IMR-90 (cell line): ENCODE measurements at places on chromosomes 1 and 21. TPM values are rescaled to one million over a fixed set of nuclear protein-coding genes. Genes with fewer than 3 reads are reported as not detected.

GRCh38 chr1:222310836-222311235 is 237.1 kb downstream of the HHIPL2 start:
- H3K27me3 ChIP-seq = no peaks in the 10 kb centered on the region
- no peak overlapping the region for H3K4me3 ChIP-seq
- DNase-seq = no peak
- H3K36me3 ChIP-seq = no peaks in the 10 kb centered on the region
- H3K4me1 ChIP-seq = no peaks in the 10 kb centered on the region
- no peak overlapping the region for H3K27ac ChIP-seq

GRCh38 chr1:228837817-228838716 is 102.8 kb downstream of the RHOU start:
- H3K27me3 ChIP-seq = peaks cover 13% of the 10 kb centered on the region
- DNase-seq = peak; percentile 93
- no peak overlapping the region for H3K4me3 ChIP-seq
- no peaks in the 10 kb centered on the region for H3K36me3 ChIP-seq

- H3K27me3 ChIP-seq = peaks cover 8% of the 10 kb centered on the region; the same call in 1 of the 2 replicates
- H3K4me3 ChIP-seq = no peak overlapping the region
- no peak for DNase-seq
- peaks cover 9% of the 10 kb centered on the region for H3K4me1 ChIP-seq
- H3K36me3 ChIP-seq = no peaks in the 10 kb centered on the region
- no peak overlapping the region for H3K27ac ChIP-seq
Observed at GRCh38 chr1:9079988-9080704, 10.7 kb upstream of the SLC2A5 start.

DNA sequence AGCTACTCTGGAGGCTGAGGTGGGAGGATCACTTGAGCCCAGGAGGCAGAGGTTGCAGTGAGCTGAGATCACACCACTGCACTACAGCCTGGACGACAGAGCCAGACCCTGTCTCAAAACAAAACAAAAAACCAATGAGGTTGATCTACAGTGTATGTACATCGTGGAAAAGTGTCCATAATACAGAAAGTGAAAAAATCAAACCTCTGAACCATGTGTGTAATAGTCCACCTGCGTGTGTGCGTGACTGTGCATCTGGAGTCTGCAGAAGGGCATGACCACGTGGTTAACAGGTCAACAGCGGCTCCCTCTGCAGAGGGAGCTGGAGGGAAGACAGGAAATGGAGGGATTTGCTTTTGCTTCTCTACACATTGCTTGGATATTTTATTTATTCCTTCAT is 32.4 kb upstream of the ENO1 start:
- peaks cover 2% of the 10 kb centered on the region; the same call in 1 of the 2 replicates for H3K27me3 ChIP-seq
- DNase-seq = peak; percentile 51
- H3K27ac ChIP-seq = no peak overlapping the region
- H3K36me3 ChIP-seq = no peaks in the 10 kb centered on the region

DNA sequence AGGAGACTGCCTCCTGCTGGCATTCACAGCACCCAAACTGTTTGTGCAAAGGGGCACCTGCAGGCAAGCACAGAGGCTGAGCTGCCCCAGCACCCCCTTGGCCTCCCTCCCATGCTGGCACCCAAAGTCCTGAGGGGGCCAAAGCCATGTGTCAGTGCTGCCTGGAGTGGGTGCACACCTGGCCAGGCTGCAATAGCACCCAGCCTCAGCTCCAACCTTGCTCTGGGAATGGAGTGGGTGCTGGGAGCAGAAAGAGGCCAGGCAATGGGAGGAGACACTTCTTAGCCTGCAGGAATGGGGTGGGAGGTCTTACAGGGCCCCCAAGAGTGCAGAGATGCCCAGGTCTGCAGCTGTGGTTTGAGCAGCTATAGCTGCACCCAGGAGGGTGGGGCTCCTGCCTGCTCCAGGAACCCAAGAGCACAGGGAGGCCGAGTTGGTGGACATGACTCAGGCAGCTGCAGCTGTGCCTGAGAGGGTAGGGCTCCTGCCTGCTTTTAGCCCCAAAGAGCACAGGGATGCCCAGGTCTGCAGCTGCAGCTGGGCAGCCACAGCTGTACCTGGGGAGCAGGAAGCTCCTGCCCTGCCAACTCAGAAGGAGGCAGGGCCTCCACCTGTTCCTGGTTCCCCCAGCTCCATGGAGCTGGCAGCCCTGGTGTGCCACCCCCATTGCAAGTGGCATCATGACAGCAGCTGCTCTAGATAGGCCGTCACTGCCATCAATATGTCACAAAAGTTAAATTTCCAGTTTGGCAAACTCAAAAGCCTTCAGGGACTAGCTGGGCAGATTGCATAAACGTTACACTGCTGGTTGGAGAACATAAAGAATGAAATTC is 5.3 kb upstream of the CHD1L start:
- H3K27me3 ChIP-seq = no peaks in the 10 kb centered on the region
- no peaks in the 10 kb centered on the region for H3K36me3 ChIP-seq
- DNase-seq = no peak

- H3K4me3 ChIP-seq = peak overlapping the region; percentile 90
- peaks cover 12% of the 10 kb centered on the region for H3K36me3 ChIP-seq
- no peak for DNase-seq
- peaks cover 12% of the 10 kb centered on the region for H3K4me1 ChIP-seq
Observed at GRCh38 chr21:43866659-43867331, 1.8 kb downstream of the AGPAT3 start.

DNA sequence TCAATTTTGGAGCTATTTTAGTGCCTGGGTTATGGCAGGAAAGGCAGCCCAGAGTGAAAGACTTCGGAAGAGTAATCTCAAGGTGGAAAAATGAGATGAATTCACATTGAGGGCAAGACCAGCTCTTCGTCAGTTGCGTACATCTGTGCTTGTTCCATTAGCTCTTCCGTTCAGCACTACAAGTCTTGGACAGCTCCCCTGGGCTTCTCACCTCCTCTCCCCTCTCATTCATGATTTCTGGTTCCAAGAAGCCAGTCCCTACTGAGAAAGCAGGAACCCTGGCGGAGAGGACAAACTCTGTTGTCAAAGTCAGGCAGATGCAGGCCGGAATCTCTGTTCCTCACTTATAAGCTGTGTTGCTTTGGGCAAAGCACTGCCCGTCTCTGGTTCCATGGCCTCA is 76.5 kb downstream of the ACTL8 start:
- DNase-seq = peak; percentile 59
- H3K27ac ChIP-seq = no peak overlapping the region
- H3K4me1 ChIP-seq = no peaks in the 10 kb centered on the region
- peaks cover 18% of the 10 kb centered on the region for H3K27me3 ChIP-seq
- no peak overlapping the region for H3K4me3 ChIP-seq

DNA sequence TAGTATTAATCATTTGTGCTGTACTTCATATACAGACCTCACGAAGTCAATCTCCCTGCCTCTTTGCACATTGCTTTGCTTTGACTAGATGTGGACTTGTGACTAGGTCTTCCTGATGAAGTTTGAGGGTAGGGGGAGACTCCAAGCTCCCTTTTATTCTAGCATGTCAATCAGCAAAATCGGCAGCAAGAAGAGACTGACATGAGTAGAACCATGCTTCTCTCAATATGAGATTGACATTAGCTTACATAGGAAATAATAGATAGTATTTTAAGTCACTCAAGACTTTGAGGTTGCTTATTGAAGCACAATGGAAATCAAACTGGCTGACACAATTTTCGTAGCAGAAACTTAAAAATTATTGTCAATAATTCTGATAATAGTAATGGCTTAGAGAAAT is 866.4 kb upstream of the ADAMTS5 start:
- H3K4me1 ChIP-seq = peaks cover 9% of the 10 kb centered on the region
- H3K36me3 ChIP-seq = no peaks in the 10 kb centered on the region
- DNase-seq = no peak
- peak overlapping the region; percentile 72; the same call in 1 of the 2 replicates for H3K27ac ChIP-seq
- H3K4me3 ChIP-seq = no peak overlapping the region

GRCh38 chr1:181179279-181179986 is 90.9 kb downstream of the IER5 start:
- no peak overlapping the region for H3K4me3 ChIP-seq
- no peaks in the 10 kb centered on the region for H3K4me1 ChIP-seq

GRCh38 chr1:248416226-248416625 is 13.4 kb downstream of the OR2T1 start:
- H3K4me3 ChIP-seq = no peak overlapping the region
- no peak overlapping the region for H3K27ac ChIP-seq
- no peaks in the 10 kb centered on the region for H3K27me3 ChIP-seq
- H3K36me3 ChIP-seq = no peaks in the 10 kb centered on the region
- H3K4me1 ChIP-seq = no peaks in the 10 kb centered on the region

- no peak overlapping the region for H3K4me3 ChIP-seq
- DNase-seq = peak; percentile 41
- H3K27me3 ChIP-seq = no peaks in the 10 kb centered on the region; the same call in 1 of the 2 replicates
- H3K4me1 ChIP-seq = peaks cover 10% of the 10 kb centered on the region
- H3K27ac ChIP-seq = peak overlapping the region; percentile 39
Observed at GRCh38 chr1:209411491-209411929, 172.0 kb upstream of the CAMK1G start.

- peaks cover 3% of the 10 kb centered on the region for H3K4me1 ChIP-seq
- no peak overlapping the region for H3K27ac ChIP-seq
- no peaks in the 10 kb centered on the region for H3K27me3 ChIP-seq
- H3K4me3 ChIP-seq = no peak overlapping the region
- H3K36me3 ChIP-seq = no peaks in the 10 kb centered on the region
Observed at GRCh38 chr1:68313735-68314134, 81.4 kb upstream of the WLS start.

GRCh38 chr1:65421351-65422025 is 1.0 kb downstream of the LEPR start:
- H3K36me3 ChIP-seq = peaks cover 9% of the 10 kb centered on the region
- H3K4me1 ChIP-seq = peaks cover 20% of the 10 kb centered on the region
- peak overlapping the region; percentile 100 for H3K27ac ChIP-seq
- peak overlapping the region; percentile 93 for H3K4me3 ChIP-seq
- no peaks in the 10 kb centered on the region for H3K27me3 ChIP-seq

DNA sequence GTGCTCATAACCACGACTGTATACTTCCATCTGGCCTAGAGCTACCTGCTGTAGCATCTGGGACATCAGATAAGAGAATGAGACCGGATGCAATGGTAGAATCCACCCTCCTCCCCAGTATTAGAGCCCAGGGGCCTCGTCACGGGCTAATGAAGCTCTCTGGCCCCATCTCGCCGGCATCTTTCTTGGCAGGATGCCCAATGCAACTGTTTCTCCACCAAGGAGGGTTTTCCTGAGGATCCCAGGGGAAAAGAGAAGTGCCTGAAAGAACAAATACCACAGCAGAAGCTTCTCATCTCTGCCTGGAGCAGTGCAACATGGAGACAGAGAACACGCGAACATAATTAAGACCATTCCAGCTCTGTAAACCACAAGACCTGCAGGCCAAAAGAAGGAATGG is 80.0 kb downstream of the VWA5B1 start:
- H3K4me3 ChIP-seq = no peak overlapping the region
- H3K27me3 ChIP-seq = peaks cover 50% of the 10 kb centered on the region
- no peaks in the 10 kb centered on the region for H3K36me3 ChIP-seq
- no peak for DNase-seq

DNA sequence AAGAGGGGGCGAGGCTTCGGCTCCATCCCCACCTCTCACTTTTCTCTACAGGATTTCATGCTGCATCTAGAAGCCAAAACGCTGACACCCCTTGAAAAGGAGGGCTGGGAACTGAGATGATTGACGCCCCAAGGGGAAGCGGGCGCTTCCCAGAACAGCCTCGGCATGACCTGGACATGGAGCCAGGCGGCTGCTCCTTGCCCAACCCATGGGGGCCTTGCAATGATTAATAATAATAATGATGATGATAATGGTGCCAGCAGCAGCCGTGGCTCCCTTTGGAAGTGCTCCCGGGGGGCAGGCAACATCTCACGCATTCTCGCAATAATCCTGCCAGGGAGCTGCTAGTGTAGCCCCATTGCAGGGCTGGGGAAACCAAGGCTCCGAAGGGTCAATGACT is 78.2 kb downstream of the RAP1GAP start:
- peaks cover 15% of the 10 kb centered on the region; the same call in 1 of the 2 replicates for H3K27me3 ChIP-seq
- H3K4me1 ChIP-seq = peaks cover 5% of the 10 kb centered on the region
- no peaks in the 10 kb centered on the region for H3K36me3 ChIP-seq

DNA sequence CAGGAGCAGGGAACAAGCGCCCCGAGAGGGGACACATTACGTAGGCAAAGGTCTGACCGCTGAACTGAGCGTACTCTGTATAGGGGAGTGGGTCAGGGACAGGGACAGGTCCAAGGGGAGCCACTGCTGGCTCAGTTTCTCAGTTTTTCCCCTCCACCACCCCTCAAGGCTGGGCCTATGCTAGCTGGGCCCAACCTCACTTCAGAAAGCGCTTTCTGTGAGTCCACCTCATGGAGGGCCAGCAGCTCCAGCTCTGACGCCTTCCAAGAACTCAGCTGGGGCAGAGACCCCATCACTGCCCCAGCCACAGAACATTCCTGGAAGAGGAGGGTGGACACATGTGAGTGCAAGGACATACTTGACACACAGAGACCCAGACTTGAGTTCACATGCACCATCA is 242.0 kb downstream of the FOXD2 start:
- DNase-seq = no peak
- no peaks in the 10 kb centered on the region for H3K27me3 ChIP-seq
- no peaks in the 10 kb centered on the region for H3K4me1 ChIP-seq
- no peaks in the 10 kb centered on the region for H3K36me3 ChIP-seq

DNA sequence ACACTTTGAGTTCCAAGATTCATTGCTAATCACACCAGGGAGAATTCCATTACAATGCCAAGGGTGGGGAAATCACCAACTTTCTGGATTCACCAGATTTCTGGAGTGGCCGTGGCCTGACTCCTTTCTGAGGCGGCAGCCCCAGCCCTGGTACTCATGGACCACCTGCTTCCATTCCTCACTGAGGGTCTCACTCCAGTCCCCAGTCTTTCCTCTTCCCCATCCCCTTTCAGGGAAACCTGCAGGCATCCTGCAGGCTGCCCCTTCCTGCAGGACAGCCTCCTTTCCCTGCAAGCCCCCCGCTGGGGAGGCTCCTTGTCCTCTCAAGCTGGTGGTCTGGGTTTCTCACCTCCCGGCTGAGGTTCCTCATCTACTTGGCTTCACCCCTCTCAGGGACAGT is 12.7 kb upstream of the CDK18 start:
- no peak overlapping the region for H3K4me3 ChIP-seq
- no peak overlapping the region for H3K27ac ChIP-seq
- no peaks in the 10 kb centered on the region for H3K36me3 ChIP-seq
- peaks cover 3% of the 10 kb centered on the region; the same call in 1 of the 2 replicates for H3K4me1 ChIP-seq
- H3K27me3 ChIP-seq = peaks cover 47% of the 10 kb centered on the region

- H3K36me3 ChIP-seq = peaks cover 19% of the 10 kb centered on the region
- H3K4me1 ChIP-seq = peaks cover 6% of the 10 kb centered on the region
- H3K27me3 ChIP-seq = no peaks in the 10 kb centered on the region
- H3K27ac ChIP-seq = peak overlapping the region; percentile 51; the same call in 1 of the 2 replicates
Observed at GRCh38 chr1:147273409-147274336, 31.2 kb downstream of the CHD1L start.

- H3K36me3 ChIP-seq = no peaks in the 10 kb centered on the region
- H3K4me3 ChIP-seq = no peak overlapping the region
- H3K4me1 ChIP-seq = peaks cover 11% of the 10 kb centered on the region
Observed at GRCh38 chr1:234631721-234632125, 21.7 kb upstream of the IRF2BP2 start.

GRCh38 chr1:119674835-119675289 is 26.8 kb upstream of the ZNF697 start:
- peaks cover 9% of the 10 kb centered on the region for H3K27me3 ChIP-seq
- no peak overlapping the region for H3K4me3 ChIP-seq
- peak; percentile 11 for DNase-seq
- no peaks in the 10 kb centered on the region for H3K36me3 ChIP-seq
- H3K4me1 ChIP-seq = no peaks in the 10 kb centered on the region

- peaks cover 5% of the 10 kb centered on the region; the same call in 1 of the 2 replicates for H3K4me1 ChIP-seq
- H3K27ac ChIP-seq = no peak overlapping the region
- H3K27me3 ChIP-seq = no peaks in the 10 kb centered on the region
- peaks cover 18% of the 10 kb centered on the region for H3K36me3 ChIP-seq
Observed at GRCh38 chr1:230201445-230201844, 134.4 kb downstream of the GALNT2 start.

LAD1 gene
- 0.07 and 0.09 TPM in 2 replicates for polyA plus RNA-seq

CA6 gene
- polyA plus RNA-seq = not detected in 2 replicates

NPHS2 gene
- polyA plus RNA-seq = not detected in 2 replicates

TNFSF4 gene
- 10.8 and 13.4 TPM in 2 replicates for polyA plus RNA-seq

LRRC39 gene
- polyA plus RNA-seq = 0.16 and 0.48 TPM in 2 replicates

CFHR5 gene
- not detected in 2 replicates for polyA plus RNA-seq

MRPL24 gene
- 94.9 and 99.5 TPM in 2 replicates for polyA plus RNA-seq

KIFAP3 gene
- 7.8 and 10.5 TPM in 2 replicates for polyA plus RNA-seq

LRRC71 gene
- polyA plus RNA-seq = 0.47 and 0.50 TPM in 2 replicates

C1orf21 gene
- polyA plus RNA-seq = 5.9 and 6.4 TPM in 2 replicates
